ENCODE measurements at places on chromosomes 13 and 19.

GRCh38 chr19:38013913-38014580, 107.0 kb downstream of the SIPA1L3 start:
- DNase-seq, result no peak

GRCh38 chr13:51501592-51502152, 48.8 kb upstream of the INTS6 start:
- DNase-seq, result no peak

DNA sequence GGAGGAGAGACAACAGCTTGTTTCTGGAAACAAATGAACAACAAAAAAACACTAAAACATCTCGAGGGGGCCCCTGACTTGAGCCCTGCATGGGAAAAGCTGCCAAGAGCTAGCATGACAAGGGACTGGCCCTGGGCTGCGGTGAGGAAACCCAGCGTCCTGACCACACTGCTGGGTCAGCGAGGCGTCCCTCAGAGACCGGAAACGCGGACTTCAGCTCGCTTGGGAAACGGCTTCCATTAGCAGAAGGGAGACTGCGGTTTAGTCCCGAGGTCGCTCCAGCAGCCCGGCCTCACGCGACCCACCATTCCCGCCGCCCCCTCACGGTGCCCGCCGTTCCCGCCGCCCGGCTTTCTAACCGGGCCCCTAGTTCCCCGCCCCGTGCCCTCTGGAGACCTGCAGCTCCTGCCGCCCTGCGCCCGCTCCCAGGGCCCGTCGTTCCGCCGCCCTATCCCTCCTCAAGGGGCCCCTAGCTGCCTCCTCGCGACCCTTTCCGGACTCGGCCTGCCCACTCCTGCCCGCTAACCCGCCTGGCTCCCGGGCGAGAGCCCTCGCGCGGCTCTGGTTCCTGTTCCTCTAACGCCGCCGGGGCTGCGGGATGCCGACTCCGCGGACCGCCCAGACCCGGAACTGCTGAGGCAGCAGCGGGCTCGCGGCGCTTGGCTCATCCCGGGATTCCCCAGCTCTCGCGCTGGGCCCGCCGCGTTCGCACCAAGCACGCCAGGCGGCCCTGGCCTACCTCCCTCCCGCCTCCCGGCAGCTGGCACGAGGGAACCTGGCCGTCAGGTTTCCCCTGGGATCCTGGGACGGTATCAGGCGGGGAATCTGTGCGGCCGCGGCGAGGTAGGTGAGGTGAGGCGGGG, at the start of gene CCDC122:
Gene CCDC122 (minus strand): TSS at position 849 of the 863 bp plus-strand sequence. CDS start 10,364 bp downstream, outside the sequence.
- DNase-seq, result peak; percentile 18

DNA sequence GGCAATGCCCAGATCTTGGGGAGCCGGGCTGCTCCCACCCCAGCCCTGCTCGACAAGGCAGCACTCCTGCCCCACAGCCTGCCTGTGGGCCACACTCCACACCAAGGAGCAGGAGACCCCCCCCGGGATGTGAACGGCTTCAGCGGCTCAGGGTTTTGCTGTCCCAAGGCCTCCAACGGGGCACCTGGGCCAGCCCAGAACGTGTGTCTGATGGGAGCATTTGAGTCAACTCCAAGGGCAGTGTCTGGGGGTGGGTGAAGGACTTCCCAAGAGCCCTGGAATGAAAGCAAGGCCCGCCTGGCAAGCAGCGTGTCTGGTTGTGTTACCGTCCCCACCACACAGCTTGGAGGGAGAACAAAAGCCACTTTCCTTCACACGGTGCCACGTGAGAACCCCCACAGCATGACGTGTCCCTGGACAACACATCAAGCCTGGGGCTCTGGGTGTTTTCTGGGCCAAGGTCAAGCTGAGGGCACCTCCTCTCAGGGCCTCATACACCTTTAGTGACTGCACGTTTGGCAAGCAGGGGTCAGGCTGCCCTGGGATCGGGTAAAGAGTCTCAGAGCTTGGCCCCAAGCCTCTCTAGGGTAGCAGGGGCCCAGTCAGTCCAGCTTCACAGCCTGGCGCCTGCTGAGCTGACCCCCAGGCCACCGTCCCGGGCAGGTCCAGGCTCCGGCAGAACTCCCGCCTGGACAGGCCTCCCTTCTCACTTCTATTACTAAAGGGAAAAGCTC, 6.0 kb downstream of the C13orf46 start:
- no peak for DNase-seq

- DNase-seq, result no peak
Measured at GRCh38 chr19:52188822-52189734, 774 bp upstream of the PPP2R1A start.

DNA sequence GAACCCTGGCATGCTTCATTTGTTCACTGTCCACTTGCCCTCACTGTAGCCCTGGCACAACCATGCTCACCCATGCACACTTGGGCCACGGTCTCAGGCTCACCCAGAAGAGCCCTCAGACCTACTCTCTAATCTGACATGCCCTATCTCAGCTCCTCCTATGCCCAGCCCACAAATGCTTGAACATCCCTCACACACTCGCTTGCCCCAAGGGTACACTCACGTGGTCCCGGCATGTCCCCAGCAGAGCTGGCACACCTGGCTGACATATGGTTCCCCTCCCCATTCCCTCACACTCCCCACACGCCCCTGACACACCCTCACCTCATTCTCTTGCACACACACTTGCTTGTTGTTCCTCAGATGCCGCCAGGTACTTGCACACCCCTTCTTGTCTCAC, 55.7 kb downstream of the MAP4K1 start:
- DNase-seq, result no peak

GRCh38 chr13:40404967-40405716, 261.3 kb downstream of the FOXO1 start:
- no peak for DNase-seq

DNA sequence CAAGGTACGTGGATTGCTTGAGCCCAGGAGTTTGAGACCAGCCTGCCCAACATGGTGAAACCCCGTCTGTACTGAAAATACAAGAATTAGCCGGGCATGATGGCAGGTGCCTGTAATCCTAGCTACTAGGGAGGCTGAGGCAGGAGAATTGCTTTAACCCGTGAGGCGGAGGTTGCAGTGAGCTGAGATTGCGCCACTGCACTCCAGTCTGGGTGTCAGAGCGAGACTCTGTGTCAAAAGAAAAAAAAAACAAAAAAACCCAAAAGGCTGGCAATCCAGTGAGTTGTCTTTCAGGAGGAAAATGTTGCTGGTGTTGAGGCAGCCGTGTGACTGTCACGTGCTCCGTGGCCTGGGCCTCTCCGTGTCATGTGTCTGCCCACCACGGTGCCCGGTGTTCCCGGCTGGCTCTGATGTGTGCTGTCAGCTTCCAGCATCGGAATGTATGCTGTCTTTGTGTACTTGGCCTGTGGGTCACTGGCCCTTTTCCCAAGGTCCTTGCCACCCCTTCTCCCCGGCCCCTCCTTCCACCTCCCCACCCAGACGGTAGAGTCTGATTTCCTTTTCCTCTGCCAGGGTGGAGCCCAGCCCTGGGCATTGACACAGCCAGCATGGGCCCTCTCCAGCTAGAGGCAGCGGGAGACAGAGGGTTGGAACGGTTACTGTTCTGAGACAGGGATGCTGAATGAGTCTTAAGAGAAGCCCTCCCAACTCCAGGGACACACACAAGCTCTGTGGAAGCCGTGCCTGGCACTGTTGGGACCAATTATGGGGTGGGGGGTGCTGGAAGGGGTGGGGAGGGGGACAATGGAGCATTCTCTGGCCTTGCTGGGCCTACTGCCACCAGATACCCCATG, 7.2 kb upstream of the TUBB4A start:
- no peak for DNase-seq

- no peak for DNase-seq
Measured at GRCh38 chr19:19409205-19409604, 3.7 kb downstream of the GATAD2A start.

DNA sequence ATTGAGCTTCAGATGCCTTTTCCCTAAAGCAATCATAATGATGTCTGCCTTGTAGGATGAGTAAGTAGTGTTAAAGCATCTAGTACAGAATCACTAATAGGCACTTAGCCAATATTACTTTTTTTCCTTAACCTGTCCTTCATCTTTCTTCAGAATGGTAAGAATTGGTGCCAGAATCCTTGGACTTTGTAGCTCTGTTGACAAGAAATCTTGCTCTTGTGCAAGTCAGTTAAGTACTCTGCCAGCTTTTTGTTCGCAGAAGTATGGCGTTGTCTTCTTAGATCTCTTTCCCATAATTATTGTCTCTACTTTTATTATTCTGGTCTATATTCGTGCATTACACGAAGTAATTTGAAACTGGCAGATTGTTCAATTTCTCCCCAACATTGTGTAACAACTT, 554.5 kb downstream of the PCDH9 start:
- DNase-seq, result no peak

- DNase-seq, result peak; percentile 86
Measured at GRCh38 chr19:35267818-35268535, 785 bp upstream of the USF2 start.

All from hematopoietic multipotent progenitor cell treated with erythropoietin and hydrocortisone succinate and interleukin-3 and kit ligand, for 17 days (in vitro differentiated cells).